ENCODE measurements at places on chromosomes 2 and 18.

- DNase-seq, result no peak
Measured at GRCh38 chr2:237754626-237755248, 43.8 kb upstream of the RBM44 start.

DNA sequence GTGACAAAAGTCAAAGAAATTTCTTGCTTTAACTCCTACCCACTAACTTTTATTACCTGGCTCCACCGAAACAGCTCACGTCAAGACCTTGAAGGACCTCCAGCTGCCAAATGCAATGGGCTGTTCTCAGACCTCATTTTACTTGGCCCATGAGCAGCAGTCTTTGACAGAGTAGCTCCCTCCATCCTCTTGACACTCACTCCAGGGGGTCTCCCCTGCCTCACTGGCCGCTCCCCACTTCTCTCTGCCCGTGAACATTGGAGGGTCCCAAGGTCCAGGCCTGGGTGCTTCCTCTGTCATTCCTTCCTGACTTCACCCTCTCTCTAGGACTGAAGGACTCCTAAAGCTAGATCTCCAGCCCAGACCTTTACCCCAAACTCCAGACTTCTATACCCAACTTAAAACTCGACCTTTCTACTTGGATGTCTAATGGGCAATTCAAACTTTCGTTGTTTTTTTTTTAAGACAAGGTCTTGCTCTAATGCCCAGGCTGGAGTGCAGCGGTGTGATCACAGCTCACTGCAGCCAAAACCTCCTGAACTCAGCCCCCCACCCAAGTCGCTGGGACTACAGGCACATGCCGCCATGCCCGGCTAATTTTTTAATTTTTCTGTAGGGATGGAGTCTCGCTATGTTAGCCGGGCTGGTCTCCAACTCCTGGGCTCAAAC, 92.9 kb upstream of the ST3GAL5 start:
- no peak for DNase-seq

GRCh38 chr2:187988348-187988747, 303.3 kb upstream of the GULP1 start:
- DNase-seq, result no peak

DNA sequence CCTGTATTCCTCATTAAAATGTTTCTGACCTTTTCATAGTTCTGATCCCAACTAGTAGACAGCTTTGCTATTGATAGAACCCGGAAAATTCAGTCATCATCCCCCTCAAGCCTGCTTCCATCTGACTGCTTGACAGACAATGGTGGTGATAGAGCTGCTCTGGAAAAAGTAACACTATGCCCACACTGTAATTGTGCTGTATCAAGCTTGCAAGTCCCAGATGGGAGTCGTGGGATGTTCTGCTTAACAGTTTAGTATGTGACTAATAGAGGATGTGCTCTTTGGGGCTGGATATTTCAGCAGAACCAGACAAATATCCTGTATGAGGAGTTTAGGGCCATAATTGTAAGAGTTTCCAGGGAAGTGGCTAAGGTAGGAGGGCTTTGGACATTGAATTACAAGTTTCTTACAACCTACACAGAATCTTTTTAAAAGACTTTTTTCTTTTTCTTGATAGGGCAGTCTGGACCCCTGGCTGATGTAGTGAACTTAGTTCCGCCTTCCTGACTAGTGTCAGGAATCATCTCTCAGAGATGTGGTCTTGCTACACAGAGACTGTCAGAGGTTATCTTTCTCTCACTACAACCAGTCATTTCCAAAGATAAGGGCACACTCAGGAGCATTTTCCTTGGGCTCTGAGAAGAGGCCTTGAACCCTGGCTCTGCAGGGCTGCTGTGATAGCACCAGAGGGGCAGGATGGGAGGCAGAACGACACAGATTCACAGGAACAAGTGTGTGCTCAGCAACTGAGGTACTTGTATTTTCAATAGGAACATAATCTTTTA, 158.0 kb upstream of the RBMS1 start:
- DNase-seq, result no peak

GRCh38 chr2:202669841-202670240, 35.1 kb downstream of the FAM117B start:
- no peak for DNase-seq

- no peak for DNase-seq
Measured at GRCh38 chr2:71831193-71831577, 316.5 kb downstream of the CYP26B1 start.
